RKO (cell line): ENCODE measurements at places on chromosomes 2 and 18.

- DNase-seq, result no peak
These were observed 9.1 kb upstream of the TEX51 start for GRCh38 chr2:126889496-126890135.

GRCh38 chr2:99922664-99923063 lies 219.7 kb downstream of the AFF3 start:
- DNase-seq, result no peak

GRCh38 chr2:26754972-26755670 lies 9.0 kb upstream of the SLC35F6 start:
- no peak for DNase-seq

- no peak for DNase-seq
These were observed 356.2 kb downstream of the KCNJ3 start for GRCh38 chr2:155054712-155055111.

DNA sequence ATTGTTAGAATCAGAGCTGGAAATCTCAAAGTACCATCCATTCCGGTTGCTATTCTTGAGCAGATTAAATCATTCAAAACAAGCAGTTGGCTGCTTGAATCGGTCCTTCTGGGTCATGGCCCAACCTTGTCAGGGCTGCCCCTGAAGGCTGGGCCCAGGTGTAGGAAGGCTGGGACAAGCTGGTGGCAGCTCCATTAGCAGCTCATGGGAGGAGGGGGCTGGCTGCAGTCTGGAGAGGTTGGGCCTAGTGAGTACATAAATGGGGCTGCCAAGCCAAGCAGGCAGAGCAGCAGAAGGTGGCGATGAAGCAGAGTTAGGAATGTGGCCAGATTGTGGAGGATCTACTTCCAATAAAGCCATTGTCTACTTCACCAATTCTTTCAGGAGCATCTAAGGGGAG lies 81.4 kb downstream of the ADCYAP1 start:
- no peak for DNase-seq

DNA sequence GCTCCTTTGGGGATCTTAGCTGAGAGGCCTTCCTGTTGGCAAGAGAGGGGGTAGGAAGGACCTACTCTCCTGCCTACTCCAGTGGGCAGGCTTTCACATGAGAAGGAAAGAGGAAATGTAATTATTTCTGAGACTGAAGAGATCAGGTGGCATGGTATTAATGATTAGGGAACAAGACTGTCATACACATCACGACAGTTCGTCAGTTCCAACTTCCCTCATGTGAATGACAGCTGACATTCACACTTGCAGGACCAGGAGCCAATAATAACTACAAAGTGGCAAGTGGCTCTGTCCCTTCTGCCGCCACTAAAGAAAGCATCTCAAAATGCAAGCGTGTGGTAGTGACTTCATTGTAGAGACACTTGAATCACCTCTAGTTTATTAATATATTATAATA lies 90.0 kb downstream of the ZCCHC2 start:
- DNase-seq, result no peak

GRCh38 chr18:52323802-52324201 lies 16.2 kb upstream of the DCC start:
- no peak for DNase-seq

DNA sequence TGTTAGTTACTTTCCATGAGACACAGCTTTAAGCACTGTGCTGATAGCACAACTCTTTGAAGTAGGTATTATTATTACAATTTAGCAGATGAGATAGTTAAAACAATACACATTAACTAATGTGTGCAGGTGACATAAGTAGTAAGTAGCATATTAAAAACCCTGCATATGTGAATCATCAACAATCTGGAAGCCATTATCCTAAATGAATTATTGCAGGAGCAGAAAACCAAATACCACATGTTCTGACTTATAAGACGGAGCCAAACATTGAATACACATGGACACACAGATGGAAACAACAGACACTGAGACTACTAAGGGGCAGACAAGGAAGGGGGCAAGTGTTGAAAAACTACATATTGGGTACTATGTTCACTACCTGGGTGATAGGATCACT lies 300.3 kb upstream of the GULP1 start:
- no peak for DNase-seq

DNA sequence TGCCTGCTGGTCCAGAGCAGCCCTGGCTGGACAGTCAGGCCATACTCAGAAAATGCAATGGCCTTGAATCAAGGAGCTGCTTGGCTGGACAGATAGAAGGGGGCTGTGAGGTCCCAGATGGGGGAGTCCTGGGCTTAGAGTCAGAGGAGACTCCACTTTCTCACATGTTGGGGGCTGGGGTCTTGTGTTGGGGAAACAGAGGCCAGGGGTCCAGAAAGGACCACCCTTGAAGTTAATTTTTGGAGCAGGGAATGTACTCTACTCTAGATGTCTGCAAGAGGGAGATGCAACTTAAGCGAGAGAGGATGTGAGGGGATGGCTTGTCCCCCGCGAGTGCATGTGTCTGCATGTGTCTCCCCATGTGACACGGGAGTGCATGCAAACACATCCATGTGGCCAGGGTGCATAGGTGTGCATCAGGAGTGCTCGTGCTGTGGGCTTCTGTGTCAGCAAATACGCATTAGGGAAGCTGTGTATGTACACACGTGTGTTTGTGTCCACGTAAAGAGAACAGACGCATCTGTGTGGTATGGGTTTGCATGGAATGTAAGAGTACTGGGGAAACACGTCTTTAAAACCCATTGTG lies 303.2 kb downstream of the MYCN start:
- no peak for DNase-seq

- DNase-seq, result no peak
These were observed 304.4 kb upstream of the SLC39A10 start for GRCh38 chr2:195352581-195352980.

DNA sequence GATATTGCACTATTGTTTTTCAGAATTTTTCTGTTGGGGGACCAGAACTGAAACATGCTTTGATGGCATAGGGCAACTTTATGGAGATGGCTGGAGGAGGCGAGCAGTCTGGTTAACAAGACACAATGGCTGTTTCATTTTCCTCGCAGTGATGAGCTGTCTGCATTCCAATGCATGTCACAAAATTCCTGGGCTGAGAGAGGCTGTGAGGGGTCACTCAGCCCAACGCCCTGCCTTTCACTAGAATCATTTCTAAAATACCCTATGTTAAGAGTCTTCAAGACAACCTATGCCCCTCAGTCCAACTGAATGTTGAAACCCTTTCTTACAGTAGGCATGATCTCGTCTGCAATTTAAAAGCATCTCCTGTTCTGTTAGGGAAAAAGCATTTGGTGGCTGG lies 1090.0 kb downstream of the BCL11A start:
- DNase-seq, result no peak

DNA sequence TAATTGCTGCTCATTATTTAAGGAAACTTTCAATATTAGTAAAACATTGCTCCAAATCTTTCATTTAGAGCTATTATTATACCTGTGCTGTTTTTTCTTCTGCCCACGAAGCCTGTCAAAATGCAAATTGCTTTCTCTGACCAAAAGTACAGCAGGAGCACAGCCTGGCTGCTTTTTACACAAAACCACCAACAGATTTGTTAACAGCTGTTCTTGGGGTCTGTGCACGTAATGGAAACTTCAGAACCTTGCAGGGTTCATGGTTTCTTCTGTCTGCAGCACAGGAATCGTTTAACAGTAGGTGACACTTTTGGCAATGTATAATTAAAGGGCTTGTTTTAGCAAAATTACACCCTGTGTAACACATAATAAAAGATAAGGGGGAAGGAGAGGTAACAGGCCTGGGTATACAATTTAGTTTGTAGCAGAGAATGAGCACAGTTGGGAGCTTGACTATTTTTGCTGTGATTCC lies 447.3 kb downstream of the KCNJ3 start:
- no peak for DNase-seq

DNA sequence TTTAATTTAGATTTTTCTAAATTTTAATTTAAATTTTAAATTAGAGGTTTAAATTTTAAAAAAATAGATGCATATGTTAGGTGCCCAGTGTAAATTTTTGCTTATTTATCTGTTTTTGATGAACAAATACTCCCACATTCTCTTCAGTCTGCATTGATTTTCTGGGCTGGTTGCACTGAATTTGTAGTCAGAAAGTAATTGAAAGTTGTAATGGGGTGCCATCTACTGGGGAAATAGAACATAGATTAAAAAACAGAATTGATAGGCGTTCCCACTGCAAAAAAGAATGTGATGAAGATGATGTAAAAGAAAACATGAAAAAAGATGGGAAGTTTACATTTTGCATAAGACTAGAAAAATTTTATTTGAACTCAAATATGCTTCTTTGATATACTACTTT lies 51.7 kb upstream of the CCDC85A start:
- peak; percentile 64 for DNase-seq

DNA sequence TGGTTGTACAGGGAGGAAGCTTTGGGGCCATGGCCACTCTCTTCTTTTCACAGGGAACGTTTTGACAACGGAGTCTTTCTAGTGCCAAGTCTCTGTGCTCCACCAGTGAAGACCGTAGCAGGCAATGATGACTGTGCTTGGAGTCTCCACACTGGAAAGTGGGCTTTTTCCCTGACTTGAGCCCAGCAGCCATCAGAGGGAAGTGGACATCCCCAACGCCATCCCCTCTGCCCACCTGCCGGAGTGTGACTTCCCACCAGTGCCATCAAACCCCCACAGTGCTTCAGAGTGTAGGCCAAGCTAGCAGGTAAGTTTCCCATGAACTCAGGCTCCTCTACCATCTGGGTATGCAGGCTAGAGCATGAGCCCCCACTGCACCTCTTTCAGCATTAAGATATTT lies 78.7 kb downstream of the APOB start:
- no peak for DNase-seq
